Stimulated activated naive CD8-positive, alpha-beta T cell treated with anti-CD3 and anti-CD28 coated beads, Interleukin-15, amount 100 ng/mL, for 72 hours (primary cell): ENCODE measurements at places on chromosomes 2 and 18.

DNA sequence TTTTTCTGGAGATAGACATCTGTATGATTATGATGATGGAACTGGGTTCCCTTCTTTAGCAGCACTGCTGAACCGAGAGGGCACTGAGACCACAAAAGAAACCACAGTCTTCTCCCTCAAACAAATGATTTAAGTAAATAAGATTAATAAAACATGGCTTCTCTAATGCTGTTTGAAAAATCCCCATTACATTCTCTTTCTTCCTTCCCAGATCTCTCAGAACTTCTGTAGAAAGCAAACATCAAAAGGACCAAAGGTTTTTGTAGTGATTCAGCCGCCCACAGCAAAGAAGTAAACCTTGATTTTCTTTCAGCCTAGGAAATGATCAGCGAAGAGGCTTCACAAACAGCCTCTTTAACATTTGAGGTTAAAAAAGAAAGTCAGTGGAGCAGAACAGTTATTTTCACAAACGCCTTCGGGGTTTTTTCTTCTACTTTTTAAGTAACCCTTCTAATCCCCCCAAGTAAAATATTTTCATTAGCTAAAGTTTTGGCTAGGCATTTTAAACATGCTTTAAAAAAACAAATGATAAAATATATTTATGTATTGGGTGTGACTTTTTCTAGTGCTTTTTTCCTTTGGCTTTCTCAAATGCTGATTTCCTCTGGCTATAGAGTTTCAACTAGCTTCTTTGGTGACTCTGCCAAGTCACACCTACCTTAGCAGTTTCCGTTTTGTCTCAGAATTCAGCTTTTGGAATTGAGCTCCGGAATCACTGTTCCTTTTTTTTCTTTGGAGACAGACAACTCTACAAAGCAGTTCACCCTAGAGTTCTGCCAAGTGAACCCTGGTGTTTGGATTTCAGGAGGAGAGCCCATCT is 89.6 kb downstream of the UPP2 start:
- DNase-seq: peak; percentile 54

GRCh38 chr18:70981400-70982140 is 692.7 kb downstream of the SOCS6 start:
- no peak for DNase-seq

- DNase-seq: no peak
Measured at GRCh38 chr2:37794717-37795116, 123.3 kb upstream of the CDC42EP3 start.

DNA sequence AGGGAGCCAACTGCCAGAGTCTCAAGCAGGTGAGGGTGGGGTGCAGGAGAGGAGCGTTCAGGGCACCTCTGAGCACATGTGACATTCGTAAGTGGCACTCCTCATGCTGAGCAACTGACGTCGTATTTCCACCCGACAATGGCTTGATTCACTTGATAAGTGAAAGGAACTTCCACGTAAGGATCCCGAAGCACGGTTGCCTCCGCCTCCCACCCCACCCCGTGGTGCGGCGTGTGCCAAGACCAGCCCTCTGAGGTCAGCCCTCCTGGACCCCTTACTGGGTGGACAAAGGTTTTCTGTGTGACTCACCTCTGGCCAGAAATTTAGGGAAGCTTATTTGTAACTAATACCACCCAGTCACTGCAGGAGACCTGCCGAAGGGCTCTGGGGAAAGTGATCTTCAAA is 59.9 kb downstream of the AGAP1 start:
- DNase-seq: no peak

GRCh38 chr18:25192065-25192464 is 159.9 kb downstream of the ZNF521 start:
- DNase-seq: no peak

DNA sequence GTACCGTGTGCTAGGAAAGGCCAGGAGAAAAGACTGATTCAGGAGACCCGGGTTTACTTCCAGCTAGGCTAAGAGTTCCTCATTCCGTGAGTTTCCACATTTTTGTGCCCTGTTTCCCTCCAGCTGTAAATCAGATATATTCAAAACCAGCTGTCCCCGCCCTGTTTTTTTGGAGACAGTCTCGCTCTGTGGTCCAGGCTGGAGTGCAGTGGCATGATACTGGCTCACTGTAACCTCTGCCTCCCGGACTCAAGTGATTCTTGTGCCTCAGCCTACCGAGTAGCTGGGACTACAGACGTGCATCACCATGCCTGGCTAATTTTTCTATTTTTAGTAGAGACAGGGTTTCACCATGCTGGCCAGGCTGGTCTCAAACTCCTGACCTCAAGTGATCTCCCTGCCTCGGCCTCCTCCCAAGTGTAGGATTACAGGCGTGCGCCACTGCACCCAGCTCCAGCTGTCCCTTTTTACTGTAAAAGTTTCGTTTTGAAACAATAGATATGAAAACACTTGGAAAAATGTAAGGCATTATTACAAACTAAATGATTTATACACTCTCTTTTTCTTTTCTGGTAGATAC is 112.8 kb upstream of the SEC11C start:
- DNase-seq: no peak

GRCh38 chr18:79639072-79639829 is 40.4 kb upstream of the CTDP1 start:
- DNase-seq: no peak

- DNase-seq: no peak
Measured at GRCh38 chr2:215363461-215364156, 51.8 kb downstream of the ATIC start.

GRCh38 chr2:107663632-107664031 is 163.1 kb upstream of the RGPD4 start:
- DNase-seq: no peak

- DNase-seq: no peak
Measured at GRCh38 chr2:237264480-237265219, 149.3 kb downstream of the COL6A3 start.

- no peak for DNase-seq
Measured at GRCh38 chr2:134052173-134052572, 201.7 kb upstream of the MGAT5 start.

GRCh38 chr2:36680012-36680411 is 16.5 kb upstream of the VIT start:
- no peak for DNase-seq

GRCh38 chr2:238289574-238289973 is 1.2 kb upstream of the PER2 start:
- DNase-seq: no peak

- DNase-seq: no peak
Measured at GRCh38 chr18:61379827-61380226, 46.6 kb downstream of the CDH20 start.

DNA sequence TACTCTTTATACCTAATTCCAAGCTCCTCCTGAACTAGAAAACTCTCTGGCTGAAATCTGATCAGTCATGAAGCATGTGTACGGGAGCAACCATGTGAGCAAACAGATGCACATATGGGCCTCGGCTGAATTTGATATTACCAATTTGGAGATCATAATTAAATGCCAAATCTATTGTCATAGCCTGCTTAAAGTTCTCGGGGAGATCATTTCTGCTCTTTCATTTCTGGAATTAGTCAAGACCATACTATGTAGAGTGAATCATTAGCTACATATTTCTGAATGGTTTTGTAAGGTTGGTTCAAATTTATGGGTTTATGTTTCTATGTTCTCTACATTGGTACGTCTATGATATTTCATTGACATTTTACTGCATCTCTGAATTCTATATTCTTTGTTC is 205.5 kb downstream of the UBE2E3 start:
- DNase-seq: no peak

DNA sequence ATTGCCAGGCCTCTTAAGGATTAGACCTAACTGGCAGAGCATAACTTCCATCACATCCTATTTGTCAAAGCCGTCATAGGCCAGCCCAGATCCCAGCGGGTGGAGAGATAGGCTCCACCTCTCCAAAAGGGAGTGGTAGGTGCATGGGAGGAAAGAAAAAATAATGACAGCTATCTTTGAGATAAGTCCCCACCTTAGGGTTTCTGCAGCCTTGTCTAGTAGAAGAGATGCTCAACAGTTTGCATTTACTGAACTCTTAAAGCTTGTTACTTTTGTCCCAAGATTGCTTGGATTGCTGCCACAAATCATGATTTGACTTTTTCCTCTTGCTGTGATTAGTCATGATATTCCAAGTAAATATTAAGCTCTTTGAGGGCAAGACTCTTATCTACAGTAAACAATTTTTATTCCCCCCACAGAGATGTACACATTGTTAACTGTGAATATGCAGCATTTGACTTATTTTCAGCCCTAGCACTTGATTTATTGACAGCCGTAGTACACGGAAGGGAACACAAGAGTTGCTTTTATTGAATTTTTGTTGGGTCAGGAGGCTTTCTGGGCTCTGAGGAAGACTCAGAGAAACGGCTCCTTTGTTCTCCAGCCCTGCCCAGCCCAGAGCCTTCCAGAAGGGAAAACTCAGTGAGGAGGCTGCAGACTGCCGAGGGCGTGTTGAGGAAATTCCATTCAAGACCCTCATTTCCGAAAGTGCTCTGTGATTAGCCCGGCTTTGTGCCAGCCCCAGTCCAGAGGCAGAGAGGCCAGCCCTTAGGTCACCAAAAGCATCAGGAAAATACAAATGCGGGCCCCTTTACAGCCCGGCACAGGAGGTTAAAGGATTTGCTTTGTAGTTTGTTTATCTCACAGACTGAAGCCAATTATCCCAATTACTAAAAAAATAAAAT is 75.5 kb upstream of the ZNF532 start:
- no peak for DNase-seq

GRCh38 chr2:78020491-78020890 is 498.3 kb upstream of the LRRTM4 start:
- no peak for DNase-seq

DNA sequence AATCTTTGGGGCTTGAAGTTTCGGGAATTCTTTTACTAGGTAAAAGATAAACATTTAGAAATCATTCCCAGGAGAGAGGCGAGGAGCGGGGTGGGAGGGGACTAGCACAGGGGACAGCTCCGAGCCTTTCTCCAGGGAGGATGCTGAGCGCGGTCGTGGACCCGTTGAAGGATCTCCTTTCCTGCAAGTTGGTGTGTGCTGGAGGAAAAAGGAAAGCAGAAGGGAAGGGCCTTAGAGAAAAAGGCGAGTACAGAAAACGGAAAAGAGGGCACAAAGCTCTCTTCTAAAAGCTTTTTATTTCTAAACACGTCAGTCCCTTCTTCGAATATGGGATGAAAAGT is 640 bp downstream of the SLC39A6 start:
- no peak for DNase-seq

DNA sequence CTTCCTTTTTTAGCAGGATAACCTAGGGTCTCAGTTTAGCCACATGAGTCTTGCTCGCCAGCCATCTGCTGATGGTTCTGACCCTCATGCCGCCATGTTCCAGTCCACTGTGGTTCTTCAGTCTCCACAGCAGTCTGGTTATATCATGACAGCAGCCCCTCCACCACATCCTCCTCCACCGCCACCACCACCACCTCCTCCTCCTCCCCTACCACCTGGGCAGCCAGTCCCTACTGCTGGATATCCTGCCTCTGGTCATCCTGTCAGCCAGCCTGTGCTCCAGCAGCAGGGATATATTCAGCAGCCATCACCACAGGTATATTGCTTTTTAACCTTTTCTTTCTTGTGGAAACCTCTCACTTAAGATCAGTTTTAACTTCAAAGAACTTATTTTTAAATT is 89.9 kb upstream of the UBXN4 start:
- no peak for DNase-seq

DNA sequence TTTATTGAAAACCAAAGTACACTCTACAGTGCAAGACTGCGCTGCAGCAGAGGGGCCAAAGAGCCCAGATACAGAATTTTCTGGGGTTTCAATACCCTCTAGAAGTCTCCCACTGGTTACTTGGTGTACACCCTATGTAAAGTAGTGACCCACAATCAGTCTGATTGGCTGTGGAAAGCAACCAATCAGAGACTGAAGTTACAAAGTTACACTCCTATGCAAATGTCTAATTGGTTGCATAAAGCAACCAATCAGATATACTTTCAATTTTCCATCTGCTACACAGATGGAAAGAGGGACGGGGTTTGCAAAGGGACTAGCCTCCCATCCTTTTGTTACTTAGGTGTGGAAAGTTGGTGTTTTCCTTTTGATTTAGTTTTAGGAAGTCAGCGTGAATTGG is 198.9 kb upstream of the SH3BP4 start:
- no peak for DNase-seq

DNA sequence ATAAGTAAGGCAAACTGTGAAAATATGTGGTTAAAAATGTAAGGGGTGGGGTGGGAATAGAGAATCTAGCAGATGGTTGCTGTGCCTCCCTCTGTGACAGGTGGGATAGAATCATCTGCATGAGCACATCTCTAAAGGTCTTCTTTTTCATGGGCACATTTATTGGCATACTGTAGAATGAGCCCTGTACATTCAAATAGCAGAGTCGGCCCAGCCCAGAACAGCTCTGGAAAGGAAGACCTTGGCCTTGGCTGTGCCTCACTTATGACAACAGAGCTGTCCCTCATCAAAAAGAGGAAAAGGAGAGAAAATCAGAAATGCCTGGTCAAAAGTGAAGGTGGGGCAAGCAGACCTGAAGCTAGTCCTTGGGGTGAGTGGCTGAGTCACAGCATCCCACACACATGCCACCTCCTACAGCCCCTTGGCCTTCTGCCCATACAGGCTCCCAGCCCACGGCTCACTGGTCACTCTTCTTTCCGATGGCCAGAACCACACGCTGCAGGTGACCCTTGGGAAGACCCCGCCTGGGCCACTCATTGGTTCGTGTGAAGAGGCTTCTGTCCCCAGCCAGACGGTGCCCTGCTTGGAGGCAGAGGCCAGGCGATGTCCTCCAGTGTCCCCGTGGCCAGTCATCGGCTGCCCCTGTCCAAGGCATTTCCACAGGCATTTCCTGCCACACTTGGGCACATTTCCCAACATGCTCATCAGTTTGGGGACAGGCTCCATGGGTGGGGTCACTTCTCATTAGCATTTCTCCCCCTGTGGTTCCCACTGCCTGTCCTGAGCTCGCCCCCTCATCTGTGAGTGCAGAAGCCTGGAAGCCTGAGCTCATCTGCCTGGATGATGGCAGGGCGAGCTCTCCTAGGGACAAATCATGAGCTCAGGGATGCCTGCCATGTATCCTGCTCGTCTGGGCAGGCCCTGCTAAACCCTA is 113.6 kb downstream of the MCFD2 start:
- no peak for DNase-seq

DNA sequence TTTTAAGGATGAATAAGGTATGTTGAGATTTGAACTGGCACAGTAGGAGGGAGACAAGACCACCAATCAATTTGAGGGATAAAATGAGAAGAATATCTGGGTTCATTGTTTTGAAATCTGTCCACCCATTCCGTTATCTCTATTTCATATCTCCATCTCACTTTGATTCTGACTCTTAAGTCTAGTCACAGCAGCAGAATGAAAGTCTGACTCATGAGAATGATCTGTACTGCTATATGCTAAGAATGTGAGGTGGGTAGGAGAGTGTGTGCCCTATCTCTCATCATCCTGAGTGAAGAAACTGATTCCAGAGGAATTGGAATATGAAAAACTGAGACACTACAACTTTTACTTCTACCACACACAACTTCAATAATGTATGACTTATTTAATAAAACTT is 1994.5 kb upstream of the PIK3C3 start:
- no peak for DNase-seq

- DNase-seq: peak; percentile 62
Measured at GRCh38 chr18:46073474-46074331, 1.6 kb upstream of the PSTPIP2 start.

GRCh38 chr2:27320958-27321543 is 1.8 kb downstream of the MPV17 start:
- DNase-seq: no peak
